Hematopoietic multipotent progenitor cell (in vitro differentiated cells): ENCODE measurements at places on chromosomes 5 and 9.

DNA sequence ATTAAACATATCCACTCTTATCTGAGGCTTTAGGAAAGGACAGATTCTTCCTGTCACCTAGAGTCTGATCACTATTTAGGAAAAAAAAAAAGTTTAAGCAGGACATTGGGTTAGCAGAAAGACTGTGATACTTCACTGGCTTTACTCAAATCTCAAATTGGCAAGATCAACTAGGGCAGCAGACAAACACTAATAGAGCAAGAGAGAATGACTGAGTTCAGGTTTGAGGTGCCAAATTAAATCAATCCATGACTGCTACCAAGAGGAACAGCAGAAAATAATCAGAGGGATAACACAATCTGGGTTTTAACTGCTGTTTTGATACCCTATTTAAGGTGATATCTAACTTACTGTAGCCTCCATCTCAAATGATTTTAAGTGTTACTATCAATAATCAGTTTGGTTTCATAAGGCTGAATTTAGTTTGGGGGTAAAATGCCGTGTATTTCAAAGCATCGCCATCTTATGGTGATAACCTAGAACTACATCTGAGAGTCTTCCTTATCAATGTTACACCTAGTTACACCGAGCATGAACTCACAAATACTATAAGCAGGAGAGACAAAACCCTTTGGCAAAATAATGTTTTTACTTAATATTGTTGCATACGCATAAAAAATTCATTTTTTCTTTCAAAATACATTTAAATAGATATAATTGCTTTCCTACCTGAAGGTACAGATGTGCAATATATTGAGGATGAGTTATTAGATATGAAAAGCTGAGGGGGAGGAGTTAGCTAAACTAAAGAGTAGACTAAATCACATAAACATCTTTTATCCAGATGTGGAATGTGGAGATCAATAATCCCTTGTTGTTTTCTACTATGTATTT is 286.4 kb upstream of the CDH12 start:
- DNase-seq: no peak

DNA sequence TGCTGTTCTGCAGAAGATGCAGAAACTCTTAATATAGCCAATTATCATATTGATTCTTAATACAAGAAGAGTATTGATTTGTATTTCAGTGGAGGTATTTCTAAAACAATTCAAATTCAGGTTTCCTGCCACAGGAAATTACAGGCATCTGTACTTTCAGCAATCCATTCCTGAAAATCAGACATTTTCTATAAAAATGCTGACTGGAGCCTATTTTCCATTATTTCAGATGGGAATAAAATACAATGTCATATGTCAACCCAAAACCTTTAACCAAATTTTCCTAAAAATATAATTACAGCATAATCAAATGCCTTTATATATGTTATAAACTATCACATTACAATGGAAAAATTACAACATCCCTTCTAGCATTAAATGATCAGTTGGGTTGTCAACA is 131.5 kb downstream of the MELK start:
- no peak for DNase-seq

GRCh38 chr9:79633558-79633957 is 61.8 kb downstream of the TLE4 start:
- no peak for DNase-seq

GRCh38 chr9:70519912-70520724 is 105.7 kb upstream of the KLF9 start:
- DNase-seq: no peak

GRCh38 chr9:127963359-127964064 is 17.3 kb downstream of the EEIG1 start:
- no peak for DNase-seq

GRCh38 chr5:41940641-41941040 is 15.6 kb downstream of the FBXO4 start:
- no peak for DNase-seq

DNA sequence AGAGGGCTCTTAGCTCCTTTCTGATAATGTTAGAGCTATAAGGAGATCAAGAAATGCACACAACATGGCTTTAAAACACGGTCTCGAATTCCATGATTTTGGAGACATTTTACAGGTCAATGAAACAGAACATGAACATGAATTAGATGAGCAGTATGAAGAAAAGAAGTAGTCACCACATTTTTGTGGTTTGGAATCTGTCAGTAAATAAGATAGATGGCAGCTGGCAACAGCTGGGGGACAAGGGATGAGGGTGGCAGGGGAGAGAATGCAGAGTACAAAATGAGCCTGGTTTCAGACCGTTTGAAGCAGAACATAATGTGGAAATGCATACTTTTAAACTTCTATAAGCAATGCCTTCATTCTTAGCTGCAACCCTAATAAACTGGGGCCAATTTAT is 107.1 kb downstream of the OXCT1 start:
- no peak for DNase-seq

DNA sequence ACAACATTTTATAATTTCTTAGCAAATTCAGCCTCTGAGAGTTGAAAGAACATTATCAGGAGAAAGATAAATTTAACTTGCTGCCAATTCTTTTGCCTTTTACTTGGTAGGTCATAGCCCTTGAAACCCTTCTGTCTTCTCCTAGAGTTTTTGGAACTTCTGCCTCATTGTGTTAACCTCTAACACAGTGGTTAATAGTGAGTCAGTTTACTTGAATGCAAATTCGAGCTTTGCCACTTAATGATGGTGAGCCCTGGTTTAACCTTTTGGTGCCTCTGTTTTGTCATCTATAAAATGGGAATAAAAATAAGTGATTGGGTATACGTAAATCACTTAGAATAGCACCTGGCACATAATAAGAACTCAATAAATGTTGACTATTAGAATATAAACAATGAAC is 1.8 kb upstream of the INIP start:
- no peak for DNase-seq

DNA sequence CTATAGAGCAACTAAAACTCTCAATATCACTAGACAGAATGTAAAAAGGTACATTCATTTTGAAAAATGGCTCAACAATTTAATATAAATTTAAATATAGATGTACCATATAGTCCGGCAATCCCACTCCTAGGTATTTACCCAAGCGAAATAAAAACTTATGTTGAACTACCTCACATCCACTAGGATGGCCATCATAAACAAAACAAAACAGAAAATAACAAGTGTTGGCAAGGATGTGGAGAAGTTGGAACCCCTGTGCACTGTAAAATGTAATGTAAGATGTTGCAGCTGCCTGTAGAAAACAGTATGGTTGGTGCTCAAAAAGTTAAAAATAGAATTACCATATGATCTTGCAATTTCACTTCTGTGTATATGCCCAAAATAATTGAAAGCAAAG is 36.9 kb upstream of the SELENOP start:
- no peak for DNase-seq

DNA sequence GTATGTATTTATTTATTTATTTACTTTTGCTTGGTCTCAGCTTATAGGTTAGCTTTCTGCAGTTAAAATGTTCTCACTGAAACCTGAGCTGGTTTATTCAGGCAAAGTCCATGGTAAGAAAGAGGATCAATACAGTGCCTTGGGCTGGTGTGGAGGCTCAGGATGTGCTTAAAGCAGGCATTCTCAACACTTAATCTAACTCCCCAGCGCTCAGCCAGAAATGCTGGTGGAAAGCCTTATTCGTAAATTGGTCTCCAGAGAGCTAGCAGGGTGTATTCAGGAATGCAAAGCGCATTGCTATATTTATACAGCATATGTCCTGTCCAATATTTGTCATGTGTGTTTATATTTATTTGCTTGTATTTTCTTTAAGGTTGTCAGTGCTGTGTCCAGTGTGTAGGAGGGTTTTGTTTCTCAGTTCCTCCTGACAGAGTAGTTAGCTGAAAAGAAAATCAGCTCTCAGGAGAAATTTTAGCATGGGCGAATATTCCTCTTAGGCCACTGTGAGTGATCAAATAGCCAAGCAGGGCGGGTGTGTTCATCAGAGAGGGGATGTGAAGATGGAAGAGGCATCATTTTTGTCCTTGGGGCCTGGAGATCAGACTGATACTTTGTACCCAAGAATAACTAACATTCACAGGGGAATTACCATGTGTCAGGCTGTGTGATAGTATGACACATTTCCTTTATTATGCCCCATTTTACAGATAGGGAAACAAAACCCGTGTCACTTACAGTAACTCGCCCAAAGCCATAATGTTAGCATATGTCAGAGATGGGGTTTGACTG is 65.8 kb downstream of the DOCK2 start:
- DNase-seq: no peak

GRCh38 chr9:21554813-21555212 is 72.7 kb upstream of the IFNE start:
- no peak for DNase-seq

GRCh38 chr5:148394587-148395019 is 10.8 kb downstream of the FBXO38 start:
- DNase-seq: no peak

DNA sequence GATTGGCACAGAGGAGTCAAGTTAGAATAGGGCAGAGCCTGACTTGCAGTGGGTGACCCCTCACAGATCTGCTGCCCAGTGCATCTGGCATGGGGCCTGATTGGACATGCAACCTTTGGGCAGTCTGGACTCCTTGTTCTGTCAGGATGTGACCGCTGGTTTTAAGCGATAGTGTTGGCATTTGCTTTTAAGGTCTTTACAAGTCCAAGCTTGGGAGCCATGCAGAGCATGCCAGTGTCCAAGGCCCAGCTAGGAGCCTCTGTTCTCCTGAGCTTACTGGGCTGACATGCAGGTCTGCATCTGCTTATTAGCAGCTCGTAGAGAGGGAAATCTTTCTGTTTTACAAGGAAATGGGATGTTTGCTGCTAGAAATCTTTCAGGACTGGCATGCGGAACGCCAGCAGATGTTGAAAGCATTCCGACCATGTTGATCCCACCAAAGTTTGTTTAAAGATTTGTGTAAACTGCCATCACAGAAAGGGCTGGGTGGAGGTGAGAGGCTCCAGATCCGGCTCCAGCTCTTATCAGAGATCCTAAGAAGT is 27.5 kb downstream of the GADD45G start:
- no peak for DNase-seq

DNA sequence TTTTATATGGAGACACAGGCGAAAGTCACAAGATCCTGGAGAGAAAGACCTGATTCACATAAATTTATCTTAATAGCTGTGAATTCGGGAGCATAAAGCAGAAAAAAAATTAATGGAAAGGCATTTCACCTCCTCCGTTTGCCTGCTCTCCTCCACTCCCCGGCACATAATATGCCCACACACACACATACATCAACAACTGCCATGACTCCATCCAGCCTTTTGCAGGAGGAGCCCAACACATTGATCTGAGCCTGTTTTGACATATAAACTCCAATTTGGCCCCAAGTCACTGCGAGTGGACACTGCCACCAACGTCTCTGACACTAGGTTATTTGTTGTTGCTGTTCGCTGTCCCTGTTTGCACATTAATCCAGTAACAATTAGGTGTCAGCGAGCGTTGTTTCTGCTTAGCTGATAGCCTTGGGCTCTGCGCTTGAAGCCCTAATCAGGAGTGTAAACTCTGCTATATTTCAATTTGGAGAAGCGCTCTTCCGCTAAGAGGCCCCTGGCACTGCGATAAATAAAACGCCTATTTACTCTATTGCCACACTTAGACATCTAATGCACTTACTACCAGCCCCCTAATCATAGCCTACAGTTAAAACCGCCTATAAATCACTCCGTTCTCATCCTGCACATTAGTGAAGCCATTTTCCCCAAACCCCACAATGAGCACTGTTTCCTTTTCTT is 195.8 kb upstream of the TBCA start:
- no peak for DNase-seq

DNA sequence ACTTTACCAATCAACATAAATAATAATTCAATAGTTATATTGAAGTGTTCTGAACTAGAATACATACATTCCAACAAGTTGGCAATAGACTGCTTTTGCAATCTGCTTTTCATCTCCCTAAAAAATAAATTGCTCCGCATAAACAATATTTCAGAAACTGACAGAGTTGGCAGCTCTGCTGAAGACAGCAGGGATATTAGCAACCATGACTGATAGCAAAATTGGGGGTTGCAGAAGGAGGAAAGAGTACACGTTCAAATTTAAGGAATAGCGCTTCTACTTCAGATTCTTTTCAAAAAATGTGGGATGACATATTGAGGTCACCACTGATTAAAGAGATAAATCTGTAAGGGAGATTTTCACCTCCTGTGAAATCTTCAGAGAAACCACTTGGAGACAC is 521.2 kb downstream of the DTWD2 start:
- DNase-seq: no peak

DNA sequence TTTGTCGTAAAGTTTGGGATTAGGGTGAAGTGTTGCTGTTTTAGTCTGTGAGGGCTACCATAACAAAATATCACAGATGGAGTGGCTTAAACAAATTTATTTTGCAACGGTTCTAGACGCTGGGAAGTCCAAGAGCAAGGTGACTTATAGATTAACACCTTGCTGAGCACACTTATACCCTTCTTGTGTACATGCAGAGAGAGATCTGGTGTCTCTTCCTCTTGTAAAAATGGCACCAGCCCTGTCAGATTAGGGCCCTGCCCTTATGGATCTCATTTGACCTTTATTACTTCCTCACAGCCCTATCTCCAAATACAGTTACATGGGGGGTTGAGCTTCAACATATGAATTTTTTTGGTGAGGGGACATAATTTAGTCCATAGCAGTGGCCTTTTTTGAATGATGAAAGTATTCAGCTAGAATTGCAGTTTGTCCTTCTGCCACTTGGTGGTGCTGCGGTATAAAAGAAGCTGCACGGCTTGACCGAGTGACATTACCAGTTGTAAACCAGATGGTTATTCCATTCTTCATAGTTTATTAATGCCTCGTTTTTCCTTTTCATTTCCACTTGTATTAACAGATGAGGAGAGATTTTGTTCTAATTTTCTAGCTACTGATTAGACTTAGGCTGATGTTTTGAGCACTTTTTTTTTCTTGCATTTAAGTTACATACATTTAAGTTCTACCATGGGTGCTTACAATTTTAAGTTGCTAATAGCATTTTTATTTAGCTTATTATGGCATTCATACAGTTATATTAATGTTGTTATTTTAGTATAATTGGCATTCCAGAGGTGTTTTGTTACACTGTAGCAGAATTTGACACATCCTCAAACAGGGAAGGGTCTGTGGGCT is 19.4 kb downstream of the DCP2 start:
- peak; percentile 79 for DNase-seq

DNA sequence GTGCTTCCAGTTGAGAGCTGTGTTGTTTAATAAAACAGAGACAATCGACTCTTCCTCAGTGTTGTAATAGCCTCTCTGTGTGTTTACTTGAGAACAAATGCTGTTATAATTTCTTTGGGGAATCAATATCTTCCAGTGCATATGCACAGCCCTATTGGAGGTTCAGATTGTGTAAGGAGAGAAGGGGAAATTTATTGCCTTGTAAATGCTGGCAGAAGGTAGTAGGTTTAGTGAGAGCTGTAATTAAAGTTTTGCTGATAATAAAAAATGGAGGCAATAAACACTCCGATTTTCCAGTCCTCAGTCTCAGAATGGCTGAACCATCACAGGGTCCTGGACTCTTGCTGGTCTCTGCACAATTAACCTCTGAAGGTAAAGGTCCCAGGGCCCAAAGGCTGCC is 128.3 kb downstream of the C5orf15 start:
- DNase-seq: no peak
